ENCODE measurements at places on chromosomes 16 and 17.

DNA sequence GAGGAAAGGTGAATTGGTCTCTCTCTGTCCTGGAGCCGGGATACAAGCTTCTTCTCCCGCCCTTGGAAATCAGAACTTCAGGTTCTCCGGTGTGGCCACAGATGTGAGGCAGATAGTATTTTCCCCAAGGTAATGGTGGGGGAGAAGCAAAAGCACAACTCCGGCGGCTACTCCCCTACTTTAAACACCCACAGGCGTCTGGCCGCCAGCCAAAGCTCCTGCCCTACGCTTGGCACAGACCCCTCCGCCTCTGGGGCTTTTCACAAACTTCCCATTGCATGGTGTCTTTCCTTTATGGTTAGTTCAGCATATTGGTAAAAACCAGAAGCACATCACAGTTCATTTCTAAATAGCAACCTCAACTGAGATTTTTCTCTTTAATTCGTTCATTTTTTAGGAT, 39.4 kb upstream of the B4GALNT2 start:
- DNase-seq = no peak

GRCh38 chr17:21318439-21318838, 33.9 kb downstream of the MAP2K3 start:
- no peak for DNase-seq

DNA sequence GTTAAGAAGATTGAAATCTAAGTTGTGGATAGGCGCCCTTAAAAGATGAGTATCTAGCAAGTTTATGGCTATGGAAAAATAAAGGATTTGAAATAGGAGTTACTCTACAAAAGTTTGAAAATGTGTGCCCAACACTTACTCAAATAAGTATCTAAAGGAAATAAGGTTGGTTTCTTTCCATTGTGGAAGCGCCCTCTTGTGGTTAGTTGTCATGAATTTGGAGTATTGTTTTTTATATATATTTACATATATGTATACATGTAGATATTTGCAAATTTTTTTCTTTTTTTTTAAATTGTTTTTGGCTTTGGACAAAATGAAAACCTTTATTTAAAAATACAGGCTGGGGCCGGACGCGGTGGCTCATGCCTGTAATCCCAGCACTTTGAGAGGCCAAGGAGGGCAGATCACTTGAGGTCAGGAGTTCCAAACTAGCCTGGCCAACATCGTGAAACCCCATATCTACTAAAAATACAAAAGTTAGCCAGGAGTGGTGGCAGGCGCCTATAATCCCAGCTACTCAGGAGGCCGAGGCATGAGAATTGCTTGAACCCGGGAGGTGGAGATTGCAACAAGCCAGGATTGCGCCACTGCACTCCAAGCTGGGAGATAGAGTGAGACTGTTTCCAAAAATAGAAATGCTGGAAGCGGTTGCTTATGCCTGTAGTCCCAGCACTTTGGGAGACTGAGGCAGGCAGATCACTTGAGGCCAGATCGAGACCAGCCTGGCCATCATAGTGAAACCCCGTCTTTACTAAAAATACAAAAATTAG, 24.0 kb upstream of the VPS4A start:
- no peak for DNase-seq

DNA sequence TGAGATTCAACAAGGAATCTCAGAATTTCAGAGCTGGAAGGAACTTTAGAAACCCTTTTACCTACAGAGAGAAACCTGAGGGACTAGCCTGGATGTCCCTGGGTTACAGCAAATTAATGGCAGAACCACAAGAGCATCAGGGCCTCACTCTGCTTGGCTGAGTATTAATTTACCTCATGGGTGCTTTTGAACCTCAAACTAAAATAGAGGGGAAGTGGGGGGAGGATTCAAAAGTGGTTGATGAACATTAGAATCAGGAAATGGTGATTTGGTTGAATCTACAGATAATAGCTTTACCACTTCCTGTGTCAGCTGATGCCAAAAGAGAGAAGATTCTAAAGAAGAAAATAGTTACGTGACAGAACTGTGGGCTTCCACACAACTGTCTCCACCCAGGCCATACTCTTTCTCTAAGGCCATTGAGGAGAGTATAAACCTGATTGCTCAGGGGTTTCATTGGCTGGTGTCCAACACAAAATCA, 11.3 kb upstream of the SKAP1 start:
- no peak for DNase-seq

- no peak for DNase-seq
These were observed 32.7 kb upstream of the CRHR1 start for GRCh38 chr17:45751466-45751865.

- DNase-seq = no peak
These were observed 37.6 kb downstream of the ZZEF1 start for GRCh38 chr17:4105232-4105631.

- no peak for DNase-seq
These were observed 44.1 kb upstream of the DOC2B start for GRCh38 chr17:225551-225950.
